ENCODE measurements at places on chromosomes 7 and 10. TPM values are rescaled to one million over a fixed set of nuclear protein-coding genes. Genes with fewer than 3 reads are reported as not detected.

Gene AKR1C8
- total RNA-seq = not detected

Gene CUL2
- 36.9 TPM for total RNA-seq

Gene UNCX
- total RNA-seq = not detected

Gene CACNA2D1
- total RNA-seq = not detected

Gene GPAM
- 8.1 TPM for total RNA-seq

Gene ZNF282
- 22.0 TPM for total RNA-seq

Gene TLX1
- total RNA-seq = not detected

Gene MMD2
- total RNA-seq = not detected

Gene HOXA1
- 0.24 TPM for total RNA-seq

Gene PDK4
- total RNA-seq = not detected

Gene LRIT1
- not detected for total RNA-seq

Gene HOXA5
- total RNA-seq = not detected

Gene IRF5
- total RNA-seq = 1.9 TPM

Gene VPS37D
- total RNA-seq = not detected

Gene CPA2
- not detected for total RNA-seq

Gene TM9SF3
- 41.0 TPM for total RNA-seq

Gene AOAH
- total RNA-seq = 1.2 TPM

Gene FGL2
- total RNA-seq = not detected

Gene ELAPOR2
- 3.2 TPM for total RNA-seq

Gene CACNB2
- not detected for total RNA-seq

Gene FAS
- 72.9 TPM for total RNA-seq

Gene TIMM23
- total RNA-seq = 54.3 TPM

Gene ZNF138
- 10.7 TPM for total RNA-seq

Gene ZNF735
- not detected for total RNA-seq

Gene TBX20
- total RNA-seq = not detected

Gene JCAD
- total RNA-seq = not detected

Gene IFIT1B
- total RNA-seq = not detected

Gene OR2AE1
- not detected for total RNA-seq

Gene TSPAN14
- total RNA-seq = 33.5 TPM

Gene FBXO24
- total RNA-seq = 2.6 TPM

Gene SH2D4B
- total RNA-seq = 0.05 TPM

Gene AASS
- 2.2 TPM for total RNA-seq

Gene GPR15LG
- not detected for total RNA-seq

Gene UPK3B
- total RNA-seq = 0.52 TPM

Gene CALHM3
- not detected for total RNA-seq

Gene CCDC186
- 13.7 TPM for total RNA-seq

Gene ITGA8
- total RNA-seq = not detected

Gene HOXA9
- not detected for total RNA-seq

Gene DKK1
- not detected for total RNA-seq

Gene ZNF804B
- total RNA-seq = not detected

Gene GNGT1
- not detected for total RNA-seq

Gene MMRN2
- total RNA-seq = not detected

Gene CCDC71L
- 14.6 TPM for total RNA-seq

Gene BRAT1
- 26.8 TPM for total RNA-seq

Gene MKI67
- total RNA-seq = 266 TPM

Gene ZNF25
- 7.6 TPM for total RNA-seq

Gene CCDC146
- 0.31 TPM for total RNA-seq

Gene TFPI2
- total RNA-seq = not detected

Gene ACTR3C
- 3.1 TPM for total RNA-seq

Gene EVX1
- not detected for total RNA-seq

Gene SPDYE9
- not detected for total RNA-seq

Gene GIMAP6
- total RNA-seq = 20.7 TPM

Gene ACSM6
- total RNA-seq = not detected

Gene NEURL1
- 1.3 TPM for total RNA-seq

Gene MOGAT3
- not detected for total RNA-seq

Gene CCDC3
- 0.14 TPM for total RNA-seq
